Left lobe of liver (tissue), 2 donors: ENCODE measurements at places on chromosomes 16 and 17. TPM values are rescaled to one million over a fixed set of nuclear protein-coding genes. Genes with fewer than 3 reads are reported as not detected.

CCL11 gene
- total RNA-seq = not detected

CSF3 gene
- not detected for total RNA-seq

QRICH2 gene
- 2.6 TPM for total RNA-seq

KLHL10 gene
- not detected for total RNA-seq

CTU2 gene
- total RNA-seq = 8.3 TPM

TSPOAP1 gene
- 6.5 TPM for total RNA-seq

SHBG gene
- total RNA-seq = 4.6 TPM

RNF135 gene
- total RNA-seq = 4.7 TPM

KRT23 gene
- 0.13 TPM for total RNA-seq

CLN3 gene
- 17.5 TPM for total RNA-seq

KRTAP4-3 gene
- not detected for total RNA-seq

ZNF747 gene
- total RNA-seq = 7.1 TPM

- no peak for DNase-seq
These were observed 39.3 kb upstream of the AKTIP start for GRCh38 chr16:53542283-53542682.

DNA sequence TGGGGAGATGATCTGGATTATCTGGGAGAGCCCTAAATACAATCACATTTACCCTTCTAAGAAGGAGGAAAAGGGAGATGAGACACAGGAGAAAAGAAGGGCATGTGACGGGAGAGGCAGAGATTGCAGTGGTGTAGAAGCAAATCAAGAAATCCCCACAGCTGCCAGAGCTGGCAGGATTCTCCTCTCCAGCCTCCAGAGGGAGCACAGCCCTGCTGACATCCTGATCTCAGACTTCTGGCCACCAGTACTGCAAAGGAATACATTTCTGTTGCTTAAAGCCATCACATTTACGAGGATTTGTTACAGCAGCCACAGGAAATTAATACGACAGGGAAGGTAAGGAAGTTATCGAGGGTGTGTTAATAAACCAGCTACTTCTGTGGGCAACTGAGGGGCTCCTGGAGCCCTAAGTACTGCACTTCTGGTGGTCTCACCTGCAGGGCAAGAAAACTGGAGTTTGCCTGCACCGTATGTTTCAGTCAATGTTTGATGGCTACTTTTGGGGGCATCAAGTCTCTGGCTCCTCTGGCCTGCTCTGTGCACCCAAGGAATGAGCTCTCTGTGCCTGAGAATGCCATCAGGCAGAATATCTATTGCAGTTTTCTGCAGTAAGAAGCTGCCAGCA, 22.9 kb upstream of the CDH13 start:
- peak; percentile 47 for DNase-seq

- no peak for DNase-seq
These were observed 439.6 kb downstream of the KCNJ2 start for GRCh38 chr17:70608957-70609356.

DNA sequence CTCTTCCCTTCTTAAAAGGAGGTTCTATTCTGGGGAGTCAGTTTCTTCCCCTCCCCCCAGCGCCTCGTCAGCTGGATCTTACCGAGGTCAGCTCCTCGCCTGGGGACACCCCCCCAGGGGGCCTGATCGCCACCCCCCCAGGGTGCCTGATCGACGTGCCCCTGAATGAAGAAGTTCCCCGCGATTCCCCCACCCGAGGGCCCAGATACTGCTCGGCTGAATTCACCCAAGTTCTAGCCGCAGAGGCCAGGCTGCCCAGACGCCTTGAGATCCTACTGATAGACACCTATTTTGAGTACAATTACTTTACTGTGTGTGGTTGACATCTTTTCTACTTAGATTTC, 1.4 kb downstream of the RAB11FIP3 start:
- DNase-seq = no peak

DNA sequence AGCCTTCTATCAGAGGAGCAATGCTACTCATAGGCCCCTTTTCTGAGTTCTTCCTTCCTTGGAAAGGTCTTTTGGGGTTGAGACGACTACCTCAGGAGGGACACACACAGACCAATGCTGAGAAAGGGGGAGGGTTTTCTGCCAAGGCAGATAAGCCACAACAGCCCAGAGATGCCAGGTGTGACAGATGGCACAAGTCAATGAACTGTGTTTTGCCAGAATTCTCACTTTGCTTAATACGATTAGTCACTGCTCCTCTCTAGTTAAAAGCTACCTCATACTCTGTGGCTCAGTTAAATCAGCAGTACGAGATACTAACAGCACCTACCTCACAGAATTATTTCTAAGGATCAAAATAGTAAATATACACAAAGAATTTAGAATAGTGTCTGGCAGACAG, 8.0 kb downstream of the BRD7 start:
- no peak for DNase-seq

- peak; percentile 94 for DNase-seq
These were observed 827 bp downstream of the CDK10 start for GRCh38 chr16:89687092-89687940.

- DNase-seq = no peak
These were observed at the start of gene STAC2 for GRCh38 chr17:39225308-39225958. Gene STAC2 (minus strand): TSS chr17:39225945. CDS start chr17:39225502, 443 bp downstream.

DNA sequence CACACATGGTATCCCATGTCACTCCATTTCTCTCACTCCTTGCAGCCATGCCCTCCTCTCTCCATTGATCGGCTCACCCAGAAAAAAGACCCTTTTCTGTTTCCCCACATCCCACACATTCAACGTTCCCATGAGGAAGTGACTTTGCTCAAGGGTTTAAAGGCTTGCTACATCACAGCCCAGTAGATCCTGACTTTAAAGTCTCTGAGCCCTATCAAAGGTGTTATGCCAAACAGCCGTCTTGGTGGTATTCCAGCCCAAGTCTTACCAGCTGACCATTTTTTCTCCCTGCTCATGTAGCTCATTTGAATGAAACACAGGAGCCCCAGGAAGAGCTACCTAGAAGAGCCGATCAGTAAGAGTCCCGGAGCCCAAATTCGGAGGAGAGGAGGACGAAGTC, 7.4 kb upstream of the TXNDC11 start:
- DNase-seq = no peak

- no peak for DNase-seq
These were observed 9.4 kb downstream of the OR4D2 start for GRCh38 chr17:58176200-58176599.

GRCh38 chr17:34758718-34759117, 179.3 kb downstream of the TMEM132E start:
- DNase-seq = no peak

DNA sequence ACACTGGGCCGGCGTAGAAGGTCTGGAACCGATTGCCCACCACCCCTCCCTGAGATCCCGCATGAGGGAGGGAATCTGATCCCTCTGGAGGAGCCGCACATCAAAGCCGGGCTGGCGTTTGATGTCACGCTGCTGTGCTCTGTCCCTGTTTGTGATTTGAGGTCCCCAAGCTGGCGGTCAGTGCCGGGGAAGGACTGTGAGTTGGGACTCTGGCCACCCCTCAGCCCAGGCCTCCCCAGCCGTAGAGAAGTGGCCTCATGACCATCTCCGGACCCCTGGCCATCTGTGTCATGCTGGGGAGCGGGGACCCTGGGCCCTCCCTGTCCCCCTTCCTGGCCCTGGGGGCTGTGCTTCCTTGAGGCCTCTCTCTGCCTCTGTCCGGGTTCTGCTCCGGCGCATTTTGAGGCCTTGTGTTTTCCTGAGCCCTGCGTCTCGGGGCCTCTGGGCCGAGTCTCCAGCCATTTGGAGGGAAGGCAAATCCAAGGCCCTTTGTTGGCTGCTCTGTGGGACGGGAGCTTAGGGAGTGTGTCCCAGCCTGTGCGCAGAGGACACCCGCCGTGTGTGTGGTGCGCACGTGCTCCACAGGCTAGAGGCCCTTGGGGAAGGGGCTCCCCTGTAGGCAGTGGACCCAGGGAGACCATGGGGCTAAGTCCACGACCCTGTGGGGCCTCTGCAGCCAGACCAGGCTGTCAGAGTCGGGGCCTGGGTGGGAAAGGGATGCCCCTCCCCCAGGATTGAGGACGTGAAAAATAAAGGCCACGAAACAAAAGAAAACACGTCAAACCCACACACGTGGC, 15.1 kb downstream of the ASPSCR1 start:
- DNase-seq = no peak

DNA sequence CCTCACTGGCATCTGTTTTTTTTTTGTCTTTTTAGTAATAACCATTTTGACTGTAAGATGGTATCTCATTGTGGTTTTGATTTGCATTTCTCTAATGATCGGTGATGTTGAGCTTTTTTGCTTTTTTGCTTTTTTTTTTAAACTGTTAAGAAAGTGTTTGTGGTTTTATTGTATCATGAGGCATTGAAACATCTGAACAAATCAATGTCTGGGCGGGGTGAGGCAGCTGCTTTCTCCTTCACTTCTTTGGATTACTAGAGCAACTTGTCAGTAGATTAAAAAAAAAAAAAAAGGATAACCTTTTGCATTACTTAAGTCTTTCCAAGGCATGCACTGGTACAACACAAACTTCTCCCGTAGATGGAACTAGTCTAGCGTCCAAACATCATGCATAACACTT, 191.7 kb downstream of the CEP112 start:
- DNase-seq = no peak

- no peak for DNase-seq
These were observed 11.3 kb downstream of the PRSS22 start for GRCh38 chr16:2846511-2847310.

DNA sequence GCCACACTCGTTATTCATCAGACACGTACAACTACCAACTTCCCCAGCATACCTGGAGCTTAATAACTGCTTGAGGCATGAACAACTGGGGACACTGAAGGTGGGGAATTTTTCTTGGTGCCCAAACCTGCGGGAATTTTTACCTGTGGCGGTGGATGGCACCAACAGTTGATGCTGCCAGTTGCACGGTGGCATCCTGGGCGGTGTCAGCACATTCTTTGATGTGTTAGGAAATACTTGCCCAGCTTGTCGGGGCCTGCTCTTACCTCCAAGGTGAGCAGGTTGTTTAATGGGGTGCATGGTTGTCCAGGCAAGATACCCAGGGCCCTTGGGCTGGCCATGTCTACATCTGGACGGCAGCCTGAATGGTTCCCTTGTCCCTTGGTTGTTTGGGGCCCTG, 79.6 kb downstream of the CRISPLD2 start:
- no peak for DNase-seq

- DNase-seq = no peak
These were observed 113.0 kb upstream of the NOG start for GRCh38 chr17:56480501-56480900.

DNA sequence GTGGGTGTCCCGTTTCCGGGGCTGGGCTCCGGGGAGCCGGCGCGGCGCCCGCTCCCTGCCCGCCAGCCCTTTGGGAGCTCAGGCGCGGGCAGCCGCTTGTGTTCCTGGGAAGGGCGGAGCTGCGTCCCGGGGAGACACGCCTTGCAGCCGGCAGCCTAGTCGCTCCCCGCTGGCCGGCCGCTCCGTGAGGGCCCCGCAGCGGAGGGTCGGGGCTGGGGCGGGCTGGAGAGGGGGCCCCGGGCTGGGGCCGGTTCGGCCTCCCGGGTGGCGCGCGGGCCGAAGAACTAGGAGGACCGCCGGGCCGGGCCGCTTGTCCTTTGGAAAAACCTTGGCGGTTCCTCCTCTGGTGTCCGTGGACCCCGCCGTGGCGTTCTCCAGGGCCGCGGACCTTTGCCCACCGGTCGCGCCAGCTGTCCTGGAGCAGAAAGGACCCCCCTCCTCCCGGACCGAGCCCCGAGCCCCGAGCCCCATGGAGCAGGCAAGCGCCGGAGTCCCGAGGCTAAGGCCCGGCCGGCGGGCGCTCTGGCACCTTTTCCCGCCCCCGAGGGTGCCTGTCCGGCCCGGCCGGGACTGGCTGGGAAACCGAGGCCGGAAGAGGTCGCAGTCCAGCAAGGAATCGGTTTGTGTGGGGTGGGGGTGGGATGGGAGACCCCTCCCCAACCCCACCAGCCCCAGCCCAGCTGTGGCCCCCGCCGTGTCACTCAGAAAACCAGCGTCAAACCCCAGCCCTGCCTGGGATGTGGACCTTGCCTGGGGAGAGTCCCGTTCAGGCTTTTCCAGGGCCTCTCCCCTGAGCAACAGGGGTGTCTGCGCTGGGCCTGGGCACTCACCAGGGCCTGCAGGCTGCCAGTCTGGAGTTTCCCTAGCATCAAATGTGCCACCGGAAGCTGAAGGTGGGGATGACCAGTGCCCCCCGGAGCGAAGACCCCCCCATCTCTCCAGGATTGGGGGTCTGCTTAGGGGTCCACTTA, 6.8 kb upstream of the TBC1D3B start:
- peak; percentile 74 for DNase-seq

GRCh38 chr16:84055366-84055765, 12.8 kb upstream of the SLC38A8 start:
- no peak for DNase-seq

DNA sequence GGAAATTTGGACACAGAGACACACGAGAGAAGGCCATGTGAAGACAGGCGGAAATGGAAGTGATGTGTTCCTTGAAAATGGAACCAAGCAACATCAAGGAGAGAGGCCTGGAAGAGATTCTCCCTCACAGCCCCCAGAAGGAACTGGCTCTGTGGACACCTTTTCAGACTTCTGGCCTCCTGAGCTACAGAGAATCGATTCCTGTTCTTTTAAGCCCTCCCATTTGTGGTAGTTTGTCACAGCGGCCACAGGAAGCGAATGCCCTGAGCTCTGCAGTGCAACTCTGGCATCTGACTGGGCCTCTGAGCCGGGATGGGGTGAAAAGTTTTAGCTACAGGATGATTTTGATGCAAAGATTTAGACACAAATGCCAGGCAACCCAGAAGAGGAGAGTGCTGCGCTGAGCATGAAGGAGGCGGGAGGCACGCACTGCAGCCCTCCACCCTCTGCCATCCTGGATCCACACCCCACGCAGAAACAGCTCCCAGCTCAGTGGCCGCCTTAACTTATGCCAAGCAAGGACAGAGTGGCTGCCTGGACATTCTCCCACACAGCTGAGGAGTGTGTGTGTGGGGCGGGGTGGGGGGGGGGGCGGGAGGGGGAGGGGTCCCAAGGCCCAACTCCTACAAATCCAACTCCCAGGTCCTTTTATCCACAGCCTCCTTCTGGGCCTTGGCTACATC, 2.2 kb downstream of the TIMP2 start:
- DNase-seq = no peak

DNA sequence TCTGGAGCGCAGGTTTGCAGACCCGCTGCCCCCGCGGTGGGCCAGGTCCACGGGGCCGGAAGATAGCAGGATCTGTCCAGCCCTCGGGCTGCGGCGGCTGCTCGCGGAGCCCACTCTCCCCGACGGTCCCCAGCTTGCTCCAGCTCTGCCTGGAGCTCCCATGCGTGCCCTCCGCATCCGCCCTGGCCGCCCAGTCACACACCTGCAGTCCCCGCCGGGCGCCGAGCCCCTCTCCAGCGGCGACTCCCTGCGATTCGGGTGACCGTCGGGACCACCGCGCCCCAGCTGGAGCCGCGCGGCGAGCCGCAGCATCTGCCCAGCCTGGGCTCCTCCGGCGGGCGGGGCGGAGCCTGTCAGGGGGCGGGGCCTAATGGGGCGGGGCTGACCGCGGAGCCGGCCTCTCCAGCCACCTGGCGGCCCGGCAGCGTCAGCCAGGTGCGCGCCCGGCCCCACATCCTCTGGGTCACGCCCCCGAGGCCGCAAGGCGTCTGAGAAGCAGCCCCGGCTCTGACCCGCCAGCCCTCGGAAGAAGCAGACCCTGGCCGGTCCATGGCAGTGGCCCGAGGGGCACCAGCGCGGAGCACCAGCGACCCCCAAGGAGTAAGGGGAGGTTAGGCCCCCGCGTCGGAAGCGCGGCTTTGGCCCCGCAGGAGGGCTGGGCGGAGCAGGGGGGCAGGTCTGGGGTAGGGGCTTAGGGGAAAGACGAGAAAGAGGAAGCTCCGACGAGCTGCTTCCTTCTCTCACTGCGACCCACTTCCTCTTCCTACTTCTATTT, at the start of gene PIK3R5:
PIK3R5 (minus strand) TSS at position 314 of the 775 bp plus-strand sequence. CDS start 54,213 bp downstream, outside the sequence.
- DNase-seq = no peak

- no peak for DNase-seq
These were observed 145.7 kb upstream of the CACNG5 start for GRCh38 chr17:66689221-66689620.

- peak; percentile 69 for DNase-seq
These were observed 844 bp downstream of the TBKBP1 start for GRCh38 chr17:47694581-47695428.

- DNase-seq = no peak
These were observed 60.6 kb downstream of the CDYL2 start for GRCh38 chr16:80743772-80744171.
